Inflammatory macrophage (primary cell): ENCODE measurements at places on chromosomes 16 and 17.

GRCh38 chr16:77064037-77064436 lies 127.0 kb upstream of the MON1B start:
- no peak for DNase-seq

DNA sequence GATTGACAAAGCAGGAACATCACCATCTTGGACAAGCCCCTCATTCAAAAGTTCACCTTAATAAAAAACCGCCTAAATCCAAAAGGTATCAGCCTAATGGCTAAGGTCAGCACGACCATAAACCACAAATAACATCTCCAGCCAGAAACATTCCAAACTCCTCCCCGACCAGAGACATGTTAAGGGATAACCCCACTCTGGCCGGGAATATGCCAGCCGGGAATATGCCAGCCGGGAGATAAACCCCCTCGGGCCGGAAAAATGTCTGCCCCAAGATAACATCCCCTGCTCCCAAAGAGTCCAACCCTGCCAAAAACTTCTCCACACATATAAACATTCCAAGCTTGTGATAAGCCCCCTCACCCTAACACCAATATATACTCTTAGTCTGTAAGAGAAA lies 1.4 kb downstream of the DHX33 start:
- DNase-seq, result no peak

GRCh38 chr16:83935005-83935857 lies 17.8 kb upstream of the OSGIN1 start:
- DNase-seq, result no peak

- no peak for DNase-seq
Measured at GRCh38 chr16:63735456-63735855, 1386.4 kb downstream of the CDH11 start.

GRCh38 chr16:61721544-61721943 lies 314.7 kb downstream of the CDH8 start:
- DNase-seq, result no peak

DNA sequence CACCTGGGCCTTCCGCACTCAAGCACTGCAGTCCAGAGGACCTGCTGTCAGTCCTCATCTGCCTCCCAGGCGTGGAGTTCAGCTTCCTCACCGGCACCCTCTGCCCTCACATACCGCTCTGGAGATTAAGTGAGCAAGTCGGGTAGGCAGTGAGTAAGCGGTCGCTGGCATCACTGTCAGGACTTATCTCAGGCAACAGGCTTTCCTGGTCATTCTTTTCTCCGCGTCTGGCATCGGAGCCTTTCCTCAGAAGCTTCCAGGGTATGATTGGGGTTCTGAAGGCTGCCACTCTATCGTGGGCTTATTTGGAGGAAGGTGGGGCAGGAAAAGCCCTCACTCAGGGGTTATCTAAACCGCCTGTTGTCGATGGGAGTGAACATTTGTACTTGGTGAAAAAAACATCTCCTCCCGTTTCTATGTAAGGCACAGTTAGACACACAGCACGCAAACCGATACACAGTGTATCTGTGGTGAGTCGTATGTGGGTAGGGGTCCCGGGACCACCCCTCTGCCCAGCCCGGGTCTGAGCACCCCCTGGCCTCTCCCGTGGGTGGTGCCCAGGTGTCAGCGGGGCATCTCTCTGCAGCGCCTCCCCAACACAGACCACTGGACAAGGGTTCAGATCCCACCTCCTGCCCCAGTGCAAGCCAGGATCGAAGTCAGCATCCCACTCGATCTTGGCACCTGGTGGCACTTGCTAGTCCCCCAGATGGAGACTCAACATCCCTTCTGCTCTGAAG lies 92.5 kb upstream of the PLCG2 start:
- DNase-seq, result no peak

DNA sequence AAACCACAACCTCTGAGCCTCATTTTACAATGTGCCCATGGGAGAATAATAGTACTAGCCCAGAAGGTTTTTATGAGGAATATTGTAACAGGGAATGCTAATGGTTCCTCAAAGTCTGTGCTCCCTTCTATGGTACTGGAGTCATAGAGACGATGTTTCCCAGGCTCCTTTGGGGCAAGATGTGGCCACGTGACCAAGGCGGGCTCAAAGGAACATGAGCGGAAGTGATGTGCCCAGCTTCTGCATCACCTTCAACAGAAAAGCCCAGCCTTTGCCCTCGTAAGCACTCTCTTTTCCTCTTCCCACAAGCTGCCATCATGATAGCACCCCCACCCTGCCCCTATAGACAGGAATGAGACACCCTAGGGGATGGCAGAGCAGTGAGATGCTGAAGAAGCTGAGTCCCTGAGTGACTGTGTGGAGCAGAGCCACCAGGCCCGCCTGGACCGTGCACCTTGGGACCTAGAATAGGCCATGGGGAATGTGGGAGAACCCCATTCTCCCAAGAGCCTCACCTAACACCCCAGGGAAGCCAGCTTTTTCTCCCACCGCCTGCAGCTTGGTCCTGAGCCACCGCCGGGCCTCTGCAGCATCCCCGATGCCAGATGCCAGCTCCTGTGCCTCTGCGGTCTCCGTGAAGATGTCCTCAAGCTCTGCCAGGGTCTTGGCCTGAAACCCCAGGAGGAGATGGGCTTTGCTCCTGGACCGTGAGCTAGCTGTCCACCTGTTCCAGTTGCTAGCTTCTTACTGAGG lies 22.2 kb upstream of the PIK3R6 start:
- no peak for DNase-seq
